ENCODE measurements at places on chromosomes 2 and 18.

DNA sequence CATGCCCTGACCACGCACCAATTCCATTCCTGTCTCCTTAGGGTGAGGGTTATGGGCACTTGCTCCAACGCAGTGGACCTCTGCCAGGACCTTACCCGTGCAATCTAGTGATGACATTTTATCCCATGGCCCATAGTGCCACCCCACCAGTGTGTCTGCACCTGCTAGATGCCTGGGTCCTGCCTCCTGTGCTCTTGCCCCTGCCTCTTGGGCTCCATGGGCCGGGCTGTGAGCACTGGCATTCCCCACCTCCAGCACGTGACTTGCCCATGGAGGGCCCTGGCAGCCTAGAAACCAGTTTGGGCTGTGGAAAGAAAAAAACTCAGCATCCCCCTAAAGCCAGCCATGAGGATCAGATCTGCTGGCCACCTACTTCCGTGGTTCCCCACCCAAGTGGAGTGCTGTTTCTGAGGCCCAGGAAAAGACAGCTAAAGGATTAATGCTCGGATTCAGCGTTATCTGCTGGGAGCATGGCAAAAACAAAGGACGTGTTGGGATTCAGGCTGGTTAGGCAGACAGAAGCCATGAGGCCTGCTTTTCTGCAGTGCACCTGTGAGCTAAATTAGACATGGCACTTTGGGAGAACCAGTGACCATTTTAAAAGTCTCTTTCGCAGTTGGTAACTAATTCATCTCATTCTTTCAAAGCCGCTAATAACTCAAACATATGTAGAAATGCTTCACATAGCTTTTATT is 129.2 kb downstream of the ALPK2 start:
- DNase-seq = no peak

DNA sequence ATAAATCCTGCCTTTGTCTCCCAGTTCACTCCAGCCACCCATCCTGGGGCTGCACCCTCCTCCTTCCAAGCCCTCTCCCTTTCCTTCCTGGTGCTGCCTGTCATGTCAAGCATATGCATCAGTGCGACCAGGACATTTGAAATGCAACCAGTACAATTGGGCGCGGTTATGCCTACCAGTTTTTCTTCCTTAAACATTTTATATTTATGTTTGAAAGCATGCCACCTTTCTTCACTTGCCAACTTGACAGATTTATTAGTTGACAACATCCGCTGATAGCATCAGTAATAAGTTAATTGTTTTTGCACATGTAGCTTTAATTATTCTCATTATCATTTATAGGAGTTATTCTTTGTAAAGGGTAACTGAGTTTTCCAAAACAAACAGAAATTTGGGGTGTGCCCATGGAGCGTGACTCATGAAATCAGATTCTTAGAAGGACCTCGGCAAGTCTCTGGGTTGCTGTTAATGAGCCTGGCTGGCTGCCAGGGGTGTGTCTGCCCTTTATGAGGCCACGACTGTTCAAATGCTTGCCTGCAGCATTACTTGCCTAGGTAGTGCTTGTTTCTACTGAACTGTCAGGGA is 32.8 kb upstream of the IL1B start:
- DNase-seq = no peak

DNA sequence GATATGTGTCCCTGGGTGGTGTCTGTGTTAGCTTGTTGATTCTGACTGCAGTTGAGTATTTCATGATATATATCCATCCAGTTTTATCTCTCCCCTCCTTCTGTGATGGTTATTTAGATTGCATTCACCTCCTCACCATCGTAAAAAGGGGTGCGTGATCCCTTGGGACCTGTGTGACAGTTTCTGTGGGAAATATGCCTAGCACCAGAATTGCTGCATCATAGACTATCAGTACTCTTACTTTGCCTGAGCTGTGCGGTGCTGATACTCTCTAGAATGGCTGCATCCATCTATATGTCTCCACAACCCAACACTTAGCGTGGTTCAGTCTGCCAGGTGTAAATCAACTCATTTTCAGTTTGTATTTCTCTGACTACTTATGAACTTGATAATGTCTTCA is 34.3 kb downstream of the PKP4 start:
- no peak for DNase-seq

- DNase-seq = no peak
Measured at GRCh38 chr2:1055014-1055595, 104.5 kb downstream of the SNTG2 start.

GRCh38 chr2:115491186-115491793 is 1048.8 kb downstream of the DPP10 start:
- DNase-seq = no peak

DNA sequence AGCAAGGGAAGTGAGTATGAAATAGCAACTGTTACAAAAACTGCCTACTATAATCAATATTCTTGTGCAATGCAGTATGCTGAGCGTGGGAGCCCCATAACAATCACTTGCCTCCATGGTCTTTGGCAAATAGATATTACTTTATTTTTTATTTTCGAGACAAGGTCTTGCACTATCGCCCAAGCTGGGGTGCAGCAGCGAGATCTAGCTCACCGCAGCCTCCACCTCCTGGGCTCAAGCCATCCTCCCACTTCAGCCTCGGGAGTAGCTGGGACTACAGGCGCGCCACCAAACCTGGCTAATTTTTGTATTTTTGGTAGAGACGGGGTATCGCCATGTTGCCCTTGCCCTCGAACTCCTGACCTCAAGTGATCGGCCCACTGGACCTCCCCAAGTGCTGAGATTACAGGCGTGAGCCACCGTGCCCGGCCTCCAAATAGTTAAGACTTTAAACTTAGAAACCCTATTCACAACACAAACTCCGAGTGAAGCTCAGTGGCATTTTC is 1.2 kb upstream of the CCNT2 start:
- DNase-seq = no peak

DNA sequence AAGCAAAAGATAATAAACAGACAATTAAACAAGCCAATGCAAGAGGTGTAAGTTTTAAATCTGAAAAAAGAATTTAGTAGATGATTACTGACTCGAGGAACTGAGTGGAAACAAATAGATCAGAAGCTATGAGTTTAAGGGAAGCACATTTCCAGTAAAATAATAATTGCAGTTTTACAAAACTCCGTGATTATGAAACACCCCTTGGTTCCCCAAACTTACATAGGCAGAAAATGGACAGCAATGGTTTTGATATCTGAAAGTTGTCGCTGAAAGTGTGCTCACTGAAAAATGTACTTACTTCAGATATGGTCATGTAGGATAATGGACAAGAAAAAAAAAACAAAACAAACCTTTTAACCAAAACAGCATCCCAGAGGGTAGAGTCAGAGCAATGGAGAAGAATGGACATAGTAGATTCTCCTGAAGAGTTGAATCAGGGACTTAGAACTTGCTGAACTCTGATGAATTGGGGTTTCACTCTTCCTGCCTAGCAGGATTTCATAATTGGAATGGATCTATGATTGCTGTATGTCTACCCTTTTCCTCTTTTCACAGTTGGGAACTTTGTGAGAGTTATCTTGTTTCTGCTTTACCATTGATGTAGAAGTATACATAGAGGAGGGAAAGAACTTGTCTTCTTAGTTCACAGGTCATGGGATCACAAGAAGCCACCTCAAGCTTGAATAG is 305.6 kb upstream of the ZEB2 start:
- no peak for DNase-seq

DNA sequence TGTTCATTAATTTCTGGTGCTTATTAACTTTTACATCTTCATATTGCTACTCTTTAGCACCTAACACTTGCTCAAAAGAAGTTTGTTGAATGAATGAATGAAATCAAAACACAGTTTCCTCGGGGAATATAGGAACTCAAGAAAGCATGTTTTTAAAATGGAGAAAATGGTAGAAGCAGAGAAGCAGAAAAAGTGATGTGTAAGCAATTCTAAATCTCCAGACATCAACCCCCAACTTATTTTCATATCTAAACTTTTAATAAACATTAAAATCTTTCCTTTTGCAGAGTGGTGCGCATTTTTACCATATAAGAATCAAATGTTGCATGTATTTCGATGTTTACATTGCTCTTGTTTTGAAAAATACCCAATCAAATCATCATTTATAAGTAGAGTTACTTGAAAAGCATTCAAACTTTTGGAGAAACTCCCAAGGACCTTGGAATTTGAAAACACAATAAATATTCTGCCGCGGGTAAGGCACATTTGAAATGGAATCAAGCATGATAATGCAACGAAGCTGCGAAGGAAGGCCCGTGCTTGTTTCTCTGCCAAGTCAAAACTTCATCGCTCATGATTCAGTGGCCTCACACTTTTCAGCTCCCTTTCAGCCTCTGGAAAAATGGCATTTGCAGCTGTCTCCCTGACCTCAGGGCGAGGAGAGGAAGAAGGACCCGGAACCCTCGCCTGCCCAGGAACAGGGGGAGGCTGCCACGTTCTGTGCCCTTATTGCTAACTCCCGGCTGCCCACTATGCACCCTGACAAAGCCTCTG is 26.7 kb upstream of the SMIM21 start:
- DNase-seq = no peak

GRCh38 chr2:88692187-88692586 is 714 bp downstream of the RPIA start:
- DNase-seq = no peak

- DNase-seq = no peak
Measured at GRCh38 chr18:73891572-73892421, 255.8 kb downstream of the FBXO15 start.

DNA sequence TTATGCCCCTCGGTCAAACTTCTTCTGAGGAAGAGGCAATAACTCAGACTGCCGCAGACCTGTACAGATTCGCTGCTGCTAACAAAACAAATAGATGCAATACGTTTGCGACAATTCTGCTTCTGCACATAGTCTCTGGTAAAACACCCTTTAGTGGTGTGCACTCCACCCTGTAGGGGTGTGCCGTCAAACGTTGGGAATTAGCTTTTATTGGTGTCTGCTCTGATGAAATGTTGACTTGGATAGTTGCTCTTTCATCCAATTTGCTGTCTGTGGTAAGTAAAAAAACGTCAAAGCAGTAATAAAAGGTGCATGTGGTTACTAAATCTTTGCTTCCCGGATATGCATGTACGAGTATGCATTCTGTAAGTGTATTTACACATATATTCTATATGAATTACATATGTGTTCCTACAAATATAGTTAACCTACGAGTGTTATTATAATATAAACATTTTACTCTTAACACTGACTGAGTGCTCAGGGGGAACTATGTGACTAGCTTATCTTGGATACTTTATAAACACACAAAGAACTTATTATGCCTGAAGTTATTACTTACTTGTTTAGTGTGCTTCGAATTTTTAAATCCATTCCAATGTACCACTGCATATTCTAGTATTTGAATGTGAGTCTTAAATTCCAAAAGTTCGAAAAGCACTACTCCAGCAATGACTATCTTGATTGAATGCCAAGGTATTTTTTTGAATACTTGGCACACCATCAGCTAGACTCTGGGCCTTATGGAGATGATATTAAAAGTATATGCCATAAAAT is 610.2 kb downstream of the ZEB2 start:
- DNase-seq = no peak

DNA sequence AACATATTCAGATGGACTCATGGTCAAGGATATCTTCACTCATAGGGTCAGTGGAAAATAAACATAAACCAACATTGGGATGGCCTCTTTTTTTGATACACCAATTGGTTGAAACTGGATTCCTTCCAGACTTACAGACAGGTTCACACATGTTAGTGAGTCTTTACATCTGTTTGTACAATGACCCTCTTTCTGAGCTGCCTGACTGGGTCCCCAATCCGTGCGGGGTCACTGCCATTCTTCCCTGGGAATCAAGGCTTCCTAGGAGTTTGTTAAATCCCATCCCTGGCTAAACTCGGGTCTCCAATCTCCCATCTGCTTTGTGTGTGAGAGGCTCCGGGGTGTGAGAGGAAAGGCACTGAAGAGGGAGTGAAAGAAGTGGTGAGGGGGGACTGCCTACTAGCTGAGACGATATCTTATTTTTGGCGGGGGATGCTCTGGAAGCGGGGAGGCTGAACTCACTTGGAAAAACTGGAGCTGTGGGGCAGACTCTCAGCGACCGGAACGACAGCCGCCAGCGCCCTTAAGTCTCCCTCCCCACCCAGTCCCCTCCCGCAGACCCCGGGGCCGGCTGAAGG is 487 bp downstream of the STARD6 start:
- DNase-seq = no peak

DNA sequence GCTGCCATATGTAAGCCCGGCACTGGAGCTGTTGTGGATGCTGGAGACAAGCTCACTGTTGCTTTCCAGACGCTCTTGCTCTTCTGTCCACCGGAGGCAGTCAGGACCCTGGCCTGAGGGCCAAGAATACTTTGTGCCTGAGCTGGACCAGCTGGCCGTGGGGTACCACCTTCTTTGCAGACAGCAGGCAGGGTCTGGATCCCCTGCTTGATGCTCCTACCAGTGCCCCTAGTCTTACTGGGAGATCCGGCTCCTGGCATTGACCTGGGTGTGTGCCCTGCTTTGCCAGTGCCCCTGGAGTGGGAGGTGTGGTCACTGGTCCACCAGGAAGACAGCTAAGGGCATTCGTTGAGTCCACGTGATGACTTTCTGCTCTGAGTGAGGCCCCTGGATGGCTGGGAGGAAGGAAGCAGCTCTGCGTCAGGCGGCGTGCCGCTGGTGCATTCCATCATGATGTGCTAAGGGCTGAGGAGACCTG is 59.3 kb downstream of the LRRFIP1 start:
- no peak for DNase-seq

GRCh38 chr2:62660087-62660486 is 45.4 kb upstream of the EHBP1 start:
- DNase-seq = no peak

GRCh38 chr2:164881524-164881923 is 39.9 kb upstream of the COBLL1 start:
- DNase-seq = no peak

DNA sequence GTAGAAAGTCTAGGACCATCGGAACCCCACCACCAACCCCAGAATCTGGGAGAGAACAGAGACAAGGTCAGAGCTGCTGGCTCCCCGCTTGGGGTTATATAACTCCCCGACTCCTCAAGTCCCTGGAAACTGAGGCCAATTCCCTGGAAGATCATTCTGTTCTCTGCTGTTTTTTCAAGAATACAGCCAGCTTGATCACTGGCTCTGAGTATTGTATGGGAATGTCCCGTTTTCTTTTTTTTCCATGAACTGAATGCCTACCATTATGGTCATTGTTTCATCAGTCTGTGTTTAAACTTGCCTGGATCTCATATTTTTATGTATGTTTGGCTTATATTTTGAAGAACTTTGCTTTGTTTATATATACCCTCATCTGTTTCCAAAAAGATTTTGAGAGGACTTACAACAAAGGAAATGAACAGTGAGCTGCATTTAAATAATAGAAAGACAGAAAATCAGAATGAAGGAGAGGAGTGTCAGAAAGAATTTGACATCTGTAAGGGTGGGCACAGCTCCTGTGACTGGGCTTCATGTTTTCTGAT is 90.0 kb upstream of the ALPP start:
- DNase-seq = no peak

DNA sequence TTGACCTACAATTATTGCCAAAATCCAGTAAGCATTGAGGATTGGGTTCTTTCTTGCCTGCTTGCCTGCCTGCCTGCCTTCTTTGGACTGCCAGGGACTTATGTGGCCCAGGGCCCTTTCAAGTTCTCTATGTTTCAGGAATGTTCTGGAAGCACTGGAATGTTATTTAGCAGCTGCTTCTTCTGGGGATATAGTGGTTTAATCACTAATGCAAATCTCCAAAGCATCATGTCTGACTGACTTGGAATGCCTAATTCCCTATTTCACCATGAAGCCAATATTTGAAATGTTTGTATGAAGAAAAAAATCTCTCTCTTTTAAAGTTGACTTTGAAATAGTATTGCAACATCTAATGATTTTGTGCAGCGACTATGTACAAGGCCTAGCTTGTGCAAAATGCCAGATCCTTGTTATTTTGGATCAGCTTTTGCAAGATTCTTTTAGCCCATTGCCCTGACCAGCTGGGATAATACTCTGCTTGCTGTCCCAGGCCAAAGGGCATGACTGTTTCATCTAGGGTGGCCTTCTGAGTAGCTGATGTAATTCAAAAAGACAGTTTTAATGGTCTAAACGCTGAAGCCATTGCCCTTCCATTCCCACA is 204.6 kb downstream of the RND3 start:
- no peak for DNase-seq

All from activated CD4-positive, CD25-positive, alpha-beta regulatory T cell treated with anti-CD3 and anti-CD28 coated beads, Interleukin-2, amount 50 U/mL, for 16 hours (primary cell).